ENCODE measurements at places on chromosomes 5 and 9.

GRCh38 chr5:18970000-18970399 lies 1018.0 kb downstream of the CDH18 start:
- no peak for DNase-seq

DNA sequence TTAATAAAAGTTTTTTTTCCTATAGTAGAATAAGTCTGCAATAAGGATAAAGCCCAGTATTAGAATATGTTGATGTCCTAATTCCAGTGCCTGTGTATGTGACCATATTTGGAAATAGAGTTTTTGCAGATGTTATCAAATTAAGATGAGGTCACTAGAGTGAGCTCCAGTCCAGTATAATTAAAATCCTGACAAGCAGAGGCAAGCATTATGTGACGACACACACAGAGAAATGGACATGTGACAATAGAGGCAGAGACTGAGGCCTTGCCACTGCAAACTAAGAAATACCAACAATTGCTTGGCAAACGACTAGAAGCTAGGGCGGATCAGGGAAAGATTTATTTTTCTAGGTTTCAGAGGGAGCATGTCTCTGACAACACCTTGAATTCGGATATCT lies 216.4 kb upstream of the CYLC2 start:
- no peak for DNase-seq

GRCh38 chr9:18799428-18799827 lies 233.6 kb downstream of the SAXO1 start:
- DNase-seq = no peak

DNA sequence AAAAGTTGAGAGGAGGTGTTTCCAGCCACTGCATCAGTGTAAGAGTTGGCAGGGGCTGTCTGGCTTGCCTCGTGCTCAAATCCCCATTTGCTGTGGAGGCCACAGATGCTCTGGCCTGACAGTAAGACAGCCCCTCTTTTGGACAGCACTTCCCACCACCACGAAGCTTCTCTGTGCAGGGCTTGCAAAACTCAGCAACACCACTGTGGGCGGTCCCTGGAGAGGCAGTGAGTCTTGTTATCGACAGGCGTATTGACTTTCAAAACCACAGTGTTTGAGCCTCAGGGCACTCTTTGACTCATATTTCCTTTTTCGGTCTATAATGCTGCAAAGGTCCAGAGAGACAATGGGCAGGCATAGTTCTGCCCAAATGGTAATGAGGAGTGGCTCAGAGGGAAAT lies 539.5 kb downstream of the EBF1 start:
- peak; percentile 60 for DNase-seq
